ENCODE measurements at places on chromosomes 7 and 10.

DNA sequence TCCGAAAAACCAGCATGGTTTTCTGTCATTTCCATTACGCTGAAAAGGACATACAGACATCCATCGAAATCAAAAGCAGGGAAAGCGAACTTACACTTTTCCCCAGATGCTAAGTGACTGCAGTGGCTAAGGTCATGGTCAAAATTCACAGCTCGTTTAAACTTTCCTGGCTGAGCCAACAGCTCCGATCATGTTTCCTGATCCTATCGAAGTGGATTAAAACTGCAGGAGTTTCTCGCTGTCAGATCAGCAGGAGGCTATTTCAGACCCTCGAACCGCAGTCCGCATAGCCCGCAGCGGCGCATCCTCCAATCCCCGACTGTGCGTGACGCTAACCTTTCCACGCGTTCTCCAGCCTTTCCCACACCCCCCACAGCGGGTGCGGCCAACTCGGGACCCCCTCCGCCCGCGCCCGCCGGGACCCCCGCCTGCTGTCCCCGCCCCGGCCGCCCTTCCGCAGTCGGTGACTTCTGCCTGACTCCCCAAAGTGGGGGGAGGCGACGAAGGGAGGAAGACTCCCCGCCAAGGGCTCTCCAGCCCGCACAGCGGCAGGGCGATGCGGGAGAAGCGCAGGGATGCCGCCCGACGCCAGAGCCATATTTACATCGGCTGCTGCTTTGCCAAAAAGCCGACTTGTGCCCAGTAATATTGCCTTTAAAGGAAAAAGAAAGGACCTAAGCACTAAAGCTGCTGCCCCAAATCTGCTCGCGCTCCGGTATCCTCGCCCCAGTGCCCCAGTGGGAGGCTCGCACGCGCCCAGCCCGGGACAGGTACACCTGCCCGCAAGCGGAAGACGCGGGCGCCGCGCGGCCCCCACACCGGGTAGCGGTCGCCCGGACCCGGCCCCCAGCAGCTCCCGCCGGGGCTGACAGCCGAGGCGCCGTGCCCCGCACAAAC lies 1.2 kb downstream of the PIP4K2A start:
- DNase-seq = peak; percentile 47

DNA sequence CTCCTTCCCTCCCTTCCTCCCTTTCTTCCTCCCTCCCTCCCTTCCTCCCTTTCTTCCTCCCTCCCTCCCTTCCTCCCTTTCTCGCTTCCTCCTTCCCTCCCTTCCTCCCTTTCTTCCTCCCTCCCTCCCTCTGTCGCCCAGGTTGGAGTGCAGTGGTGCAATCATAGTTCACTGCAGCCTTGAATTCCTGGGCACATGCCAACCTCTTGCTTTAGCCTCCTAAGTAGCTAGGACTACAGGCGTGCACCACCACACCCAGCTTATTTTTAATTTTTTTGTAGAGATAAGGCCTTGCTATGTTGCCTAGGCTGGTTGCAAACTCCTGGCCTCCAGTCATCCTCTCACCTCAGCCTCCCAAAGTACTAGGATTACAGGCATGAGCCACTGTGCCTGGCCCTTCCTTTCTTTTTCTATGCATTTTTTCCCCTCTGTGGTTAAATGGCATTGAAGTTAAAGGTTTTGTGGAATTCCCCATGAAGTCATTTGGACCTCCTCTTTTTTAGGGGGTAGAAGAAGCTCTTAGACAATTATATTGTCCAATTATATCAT lies 9.6 kb downstream of the KLHDC10 start:
- DNase-seq = no peak

DNA sequence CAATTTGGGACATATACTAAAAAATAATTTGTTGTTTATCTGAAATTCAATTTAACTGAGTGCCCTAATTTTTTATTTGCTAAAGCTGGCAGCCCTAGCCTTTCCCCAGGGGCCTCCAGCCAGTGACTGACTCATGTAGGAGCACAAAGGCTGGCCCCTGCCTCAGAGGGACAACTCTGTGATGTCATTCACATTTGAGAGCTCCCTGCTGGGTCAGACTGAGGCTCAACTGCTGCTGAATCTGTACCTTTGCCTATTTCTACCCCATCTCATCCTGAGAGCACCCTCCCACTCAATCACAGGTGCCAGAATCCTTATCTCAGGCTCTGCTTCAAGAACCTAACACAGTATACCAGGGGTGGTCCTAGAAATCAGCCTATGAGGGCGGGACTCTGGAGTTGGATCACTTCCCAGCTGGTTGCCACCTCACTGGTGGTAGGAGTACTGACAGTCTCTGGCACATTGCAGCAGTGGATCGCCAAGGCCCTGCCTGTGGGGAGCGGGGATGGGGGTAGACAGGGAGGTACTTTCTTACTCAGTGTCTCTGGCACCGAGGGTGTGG lies 11.6 kb downstream of the GCK start:
- no peak for DNase-seq

DNA sequence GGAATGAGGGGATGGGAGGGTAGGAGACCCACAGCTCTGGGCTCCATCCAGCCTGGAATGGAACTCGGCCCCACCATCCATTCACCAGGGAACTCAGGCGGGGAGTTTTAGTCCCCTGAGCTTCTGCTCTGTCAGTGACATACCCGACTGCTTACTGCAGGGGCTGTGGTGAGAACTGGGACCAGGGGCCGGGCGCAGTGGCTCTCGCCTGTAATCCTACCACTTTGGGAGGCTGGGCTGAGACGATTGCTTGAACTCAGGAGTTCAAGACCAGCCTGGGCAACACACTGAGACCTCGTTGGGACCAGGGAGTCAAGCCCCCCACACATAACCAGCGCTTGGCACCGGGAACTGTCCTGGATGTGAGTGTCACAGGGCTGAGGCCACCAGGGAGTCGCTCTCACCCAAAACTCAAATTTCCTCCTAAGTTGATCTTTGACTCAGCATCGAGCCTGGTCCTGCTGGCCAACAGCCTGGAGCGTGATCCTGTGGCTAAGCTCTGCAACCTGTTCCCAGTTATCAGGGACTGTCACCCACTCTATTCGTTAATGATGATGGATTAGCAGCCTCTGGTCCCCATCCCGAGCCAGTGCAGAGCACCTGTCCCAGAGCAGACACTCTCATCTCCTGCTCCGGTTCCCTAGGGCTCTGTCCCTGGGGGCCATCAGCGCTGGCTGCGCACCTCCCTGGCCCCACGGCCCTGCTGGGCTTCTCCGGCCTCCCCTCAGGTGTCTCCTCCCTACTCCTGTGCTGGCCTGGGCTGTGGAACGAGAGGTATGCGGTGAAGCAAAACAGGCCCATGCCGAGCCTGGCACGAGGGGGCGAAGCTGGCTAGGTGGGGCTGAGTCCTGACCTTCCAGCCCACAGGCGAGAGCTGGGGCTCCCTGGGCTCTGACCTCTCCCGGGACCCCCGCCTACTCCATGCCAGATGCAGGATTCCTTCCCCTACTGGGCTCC lies 902 bp upstream of the CLDN15 start:
- no peak for DNase-seq

GRCh38 chr7:29042824-29043231 lies 84.7 kb upstream of the TRIL start:
- no peak for DNase-seq

- no peak for DNase-seq
Measured at GRCh38 chr10:26457088-26457487, 18.9 kb downstream of the APBB1IP start.

GRCh38 chr7:327991-328702 lies 38.2 kb downstream of the FOXL3 start:
- DNase-seq = no peak

- peak; percentile 13 for DNase-seq
Measured at GRCh38 chr7:98240961-98241673, 10.9 kb downstream of the TECPR1 start.

GRCh38 chr10:25817200-25817599 lies 116.8 kb upstream of the MYO3A start:
- DNase-seq = no peak

DNA sequence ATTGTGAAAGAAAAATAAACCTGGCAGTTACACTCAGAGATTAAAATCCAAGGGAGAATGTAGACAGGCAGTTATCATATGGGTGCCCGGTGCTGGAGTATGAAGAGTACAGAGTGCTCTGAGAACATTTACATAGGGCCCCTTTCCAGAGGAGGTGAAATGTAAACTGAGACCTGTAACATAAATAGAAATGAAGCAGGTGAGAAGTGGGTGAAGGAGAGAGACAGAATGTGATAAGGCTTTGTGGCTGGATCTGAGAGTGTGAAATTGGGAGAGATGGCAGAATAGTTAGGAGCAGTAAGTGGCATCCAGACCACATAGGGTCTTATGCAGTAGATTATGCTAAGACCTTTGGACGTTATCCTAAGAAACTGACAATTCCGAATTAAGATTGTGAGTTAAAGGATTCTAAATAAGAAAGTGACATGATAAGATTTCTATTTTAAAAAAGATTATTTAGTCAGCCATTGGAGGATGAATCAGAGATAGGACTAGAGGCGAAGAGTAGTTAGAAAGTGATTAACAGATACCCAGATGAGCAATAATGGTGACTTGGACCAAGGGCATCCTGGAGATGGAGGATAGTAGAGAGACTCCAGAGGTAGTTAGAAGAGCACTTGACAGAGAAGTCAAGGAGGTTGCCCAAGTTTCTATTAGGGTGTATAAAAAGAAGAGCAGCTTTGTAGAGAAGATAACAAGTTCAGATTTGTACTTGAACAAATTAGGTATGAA lies 36.7 kb downstream of the DNAH11 start:
- DNase-seq = no peak

GRCh38 chr10:8047452-8048280 lies 6.8 kb upstream of the GATA3 start:
- peak; percentile 6 for DNase-seq

DNA sequence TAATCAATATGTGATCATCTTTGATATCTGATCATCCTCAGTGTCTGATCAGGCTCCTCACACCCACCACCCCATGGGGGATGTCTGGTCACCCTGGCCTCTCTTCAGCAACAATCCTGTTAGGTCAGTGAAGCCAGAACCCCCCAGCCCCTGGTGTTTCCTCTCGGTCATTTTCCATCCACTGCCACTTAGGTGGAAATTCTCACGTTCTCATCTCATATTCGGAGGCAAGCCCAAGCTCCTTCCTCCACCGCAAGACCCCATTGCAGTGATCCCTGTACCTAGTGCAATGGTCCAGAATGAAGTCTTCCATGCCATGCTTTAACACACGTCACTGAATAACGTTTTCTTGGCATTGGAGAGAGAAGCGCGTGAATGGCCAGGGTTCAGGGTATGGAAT lies 103.0 kb upstream of the DNAAF5 start:
- no peak for DNase-seq

DNA sequence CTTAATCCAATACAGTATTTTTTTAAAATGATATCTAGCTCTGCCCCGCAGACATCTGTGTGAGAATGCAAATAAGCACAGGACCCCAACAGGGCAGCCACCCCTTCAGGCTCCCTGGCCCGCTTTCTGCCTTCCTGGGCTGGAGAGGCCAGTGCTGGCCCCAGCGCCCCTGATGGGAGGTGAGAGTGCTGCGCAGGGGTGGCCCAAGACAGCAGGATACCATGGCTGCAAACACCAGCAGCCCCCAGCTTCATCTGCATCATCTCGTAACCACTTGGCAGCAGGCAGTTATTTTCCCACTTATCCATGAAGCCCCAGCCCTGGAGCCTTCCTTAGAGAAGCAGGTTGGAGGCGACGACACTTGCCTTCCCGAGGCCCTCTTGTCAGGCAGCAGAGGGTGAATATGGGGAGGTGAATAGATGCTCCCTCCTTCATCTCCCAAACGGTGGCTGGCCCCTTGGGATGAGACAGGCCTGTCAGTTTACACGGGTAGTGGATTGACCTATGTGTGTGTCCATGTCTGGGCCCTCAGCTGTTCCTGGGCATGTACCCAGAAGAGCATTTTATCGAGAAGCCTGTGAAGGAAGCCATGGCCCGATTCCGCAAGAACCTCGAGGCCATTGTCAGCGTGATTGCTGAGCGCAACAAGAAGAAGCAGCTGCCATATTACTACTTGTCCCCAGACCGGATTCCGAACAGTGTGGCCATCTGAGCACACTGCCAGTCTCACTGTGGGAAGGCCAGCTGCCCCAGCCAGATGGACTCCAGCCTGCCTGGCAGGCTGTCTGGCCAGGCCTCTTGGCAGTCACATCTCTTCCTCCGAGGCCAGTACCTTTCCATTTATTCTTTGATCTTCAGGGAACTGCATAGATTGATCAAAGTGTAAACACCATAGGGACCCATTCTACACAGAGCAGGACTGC lies 71.2 kb downstream of the ALOX5 start:
- DNase-seq = no peak

DNA sequence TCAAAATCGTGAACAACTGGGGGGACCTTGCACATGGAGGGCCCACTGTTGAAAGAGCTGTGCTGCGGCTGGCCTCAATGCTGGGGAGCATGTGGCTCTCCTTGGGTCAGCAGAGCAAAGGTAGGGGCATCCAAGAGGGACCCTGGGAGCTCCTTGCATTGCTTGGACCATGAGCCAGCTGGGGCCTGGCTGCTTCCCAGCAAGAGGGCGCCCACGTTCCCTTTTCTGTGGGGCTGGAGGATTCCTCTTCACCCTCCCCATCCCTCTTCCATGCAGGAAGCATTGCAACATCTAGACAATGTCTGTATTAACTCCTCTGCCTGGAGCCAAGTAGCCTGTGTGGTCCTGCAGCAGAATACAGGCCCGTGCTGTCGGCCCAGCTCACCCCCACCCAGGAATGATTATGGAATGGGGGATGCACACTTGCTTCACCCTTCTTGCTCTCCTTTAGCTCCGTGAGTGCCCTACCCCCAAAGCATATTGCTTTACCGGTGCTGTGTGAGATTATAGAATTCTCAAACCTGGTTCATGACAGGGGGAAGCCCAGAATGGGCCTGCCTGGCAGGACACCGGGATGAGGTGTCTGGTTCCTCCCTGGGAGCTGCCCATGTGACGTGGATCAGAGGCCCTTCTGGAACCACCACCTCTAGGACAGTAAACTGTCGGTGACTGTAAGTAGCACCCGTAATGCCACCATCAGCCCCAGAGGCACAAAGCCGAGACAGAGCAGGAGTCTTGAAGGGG lies 61.9 kb downstream of the SYPL1 start:
- no peak for DNase-seq

- no peak for DNase-seq
Measured at GRCh38 chr10:67780759-67781538, 57.0 kb downstream of the DNAJC12 start.

GRCh38 chr7:117470777-117471176 lies 9.0 kb upstream of the CFTR start:
- DNase-seq = no peak

- no peak for DNase-seq
Measured at GRCh38 chr10:91551856-91552255, 81.0 kb downstream of the PPP1R3C start.

DNA sequence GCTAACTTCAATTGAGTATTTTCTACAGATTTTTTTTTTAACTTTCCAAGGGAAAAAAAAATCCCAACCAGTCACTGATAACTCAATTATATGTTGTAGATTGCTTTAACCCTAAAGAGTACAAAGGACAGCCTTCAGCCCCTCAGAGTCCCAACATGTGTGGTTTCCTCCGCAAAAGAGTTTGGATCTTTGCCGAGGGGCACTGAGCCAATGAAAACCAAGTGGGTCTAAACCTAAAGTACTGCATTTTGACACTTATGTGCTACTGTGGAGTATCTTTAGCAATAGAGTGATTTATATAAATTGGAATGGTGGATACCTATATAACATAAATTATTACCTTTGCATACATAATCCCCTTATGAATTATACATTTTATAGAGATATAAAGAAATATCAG lies 91.5 kb downstream of the SEMA3D start:
- DNase-seq = no peak

- DNase-seq = no peak
Measured at GRCh38 chr7:1095621-1096155, 7.8 kb downstream of the GPER1 start.

Data from CD4-positive, alpha-beta T cell treated with Interleukin-17A for 1 hour (primary cell).